SK-N-SH (cell line): ENCODE measurements at places on chromosomes 5 and 9.

DNA sequence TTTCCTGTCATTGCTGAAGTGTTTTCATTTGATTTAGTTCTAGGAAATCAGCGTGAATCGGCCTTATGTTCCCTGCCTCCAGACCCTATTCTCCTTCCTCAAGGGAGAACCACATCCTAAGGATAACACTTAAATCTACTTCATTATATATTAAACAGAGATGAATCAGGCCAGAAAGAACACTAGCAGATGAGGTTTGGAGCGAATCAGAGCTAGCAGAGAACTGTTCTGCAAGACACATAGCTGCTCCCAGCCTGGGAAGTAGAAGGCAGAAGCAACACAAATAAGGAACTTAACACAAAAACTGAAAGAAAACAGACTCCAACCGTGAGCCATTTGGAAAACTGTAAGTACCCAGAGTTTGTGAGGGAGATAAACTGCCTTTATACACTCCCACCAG lies 718.2 kb downstream of the SEMA5A start:
- no peak for DNase-seq

DNA sequence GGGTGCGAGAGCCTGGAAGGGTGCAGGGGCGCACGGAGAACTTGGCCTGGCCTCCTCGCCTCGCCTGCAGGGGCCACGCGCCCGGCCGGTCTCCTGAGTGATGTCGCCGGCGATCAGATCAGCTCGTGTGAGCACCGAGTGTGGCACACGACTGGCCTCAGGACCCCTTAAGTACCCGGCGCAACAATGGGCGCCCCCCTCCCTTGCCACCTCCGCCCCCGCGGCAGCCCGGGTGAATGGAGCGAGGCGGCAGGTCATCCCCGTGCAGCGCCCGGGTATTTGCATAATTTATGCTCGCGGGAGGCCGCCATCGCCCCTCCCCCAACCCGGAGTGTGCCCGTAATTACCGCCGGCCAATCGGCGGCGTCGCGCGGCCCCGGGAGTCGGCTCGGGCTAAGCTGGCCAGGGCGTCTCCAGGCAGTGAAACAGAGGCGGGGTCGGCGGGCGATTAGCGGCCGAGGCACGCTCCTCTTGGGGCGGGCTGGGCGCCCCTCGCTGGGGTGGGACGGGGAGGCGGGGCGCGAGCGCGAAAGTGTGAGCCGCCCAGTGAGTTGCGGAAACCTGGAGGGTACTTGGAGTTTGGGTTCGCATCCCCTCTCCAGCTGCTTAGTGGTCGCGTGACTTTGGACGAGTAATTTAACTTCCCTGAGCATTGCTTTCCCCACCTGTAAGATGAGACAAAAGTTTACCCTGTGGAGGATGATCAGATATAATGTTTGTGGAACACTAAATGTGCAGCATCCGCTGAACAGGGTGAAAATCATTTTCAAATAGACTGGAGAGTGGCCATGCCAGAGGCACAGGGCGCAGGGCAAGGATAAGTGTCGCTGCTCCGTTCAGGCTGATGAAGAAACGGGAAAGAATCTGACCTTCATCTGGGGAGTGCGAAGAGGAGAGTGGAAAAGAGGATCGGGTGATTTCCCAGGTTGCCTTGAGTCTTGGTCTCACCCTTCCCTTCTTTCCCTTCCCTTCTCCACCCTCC lies at the start of gene NEUROG1:
NEUROG1 (minus strand) TSS at position 145 of the 982 bp plus-strand sequence. CDS start 274 bp downstream, outside the sequence.
- peak; percentile 61 for DNase-seq

DNA sequence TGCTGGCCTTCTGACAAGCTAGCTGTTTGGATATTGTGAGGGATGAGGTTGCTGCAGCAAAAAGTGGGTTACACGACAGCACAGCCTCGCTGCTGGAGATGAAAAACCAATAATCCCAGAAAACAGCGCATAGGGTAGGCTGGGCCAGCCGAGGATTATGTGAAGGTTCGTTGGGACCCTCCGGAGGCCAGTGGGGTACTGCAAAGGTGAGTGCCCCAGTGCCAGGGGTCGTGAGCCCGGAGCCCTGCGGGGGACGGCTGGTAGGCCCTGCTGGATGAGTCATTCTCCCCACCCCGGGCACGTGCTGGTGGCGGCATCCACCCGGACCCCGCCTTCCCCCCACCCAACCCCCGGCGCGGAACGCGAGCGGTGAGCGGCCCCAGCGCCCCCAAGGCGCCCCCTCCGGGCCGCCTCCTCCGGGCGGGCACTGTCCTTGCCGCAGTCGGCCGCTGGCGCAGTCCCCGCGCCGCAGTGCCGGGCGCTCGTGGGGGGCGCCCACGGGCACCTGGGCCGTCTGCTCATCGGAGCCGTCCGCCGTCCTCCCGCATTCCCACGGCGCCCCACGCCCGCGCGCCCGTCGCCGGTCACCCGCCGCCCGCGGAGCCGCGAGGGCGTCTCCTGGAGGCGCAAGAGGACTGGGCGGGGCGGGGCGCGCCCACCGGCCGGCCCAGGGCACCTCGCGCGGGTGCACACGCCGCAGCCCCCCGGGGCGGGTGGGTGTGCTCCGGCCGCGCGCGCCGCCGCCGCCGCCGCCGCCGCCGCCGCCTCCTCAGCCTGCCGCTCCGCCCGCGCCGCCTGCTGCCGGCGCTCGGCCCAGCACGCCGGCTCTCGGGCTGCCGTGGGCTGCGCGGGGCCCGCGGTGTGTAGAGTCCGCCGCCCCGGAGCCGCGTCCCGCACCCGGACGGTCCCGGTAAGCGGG lies at the start of gene PHF24:
PHF24 (plus strand) TSS at position 794 of the 919 bp plus-strand sequence. CDS start 13,014 bp downstream, outside the sequence.
- DNase-seq = peak; percentile 86

DNA sequence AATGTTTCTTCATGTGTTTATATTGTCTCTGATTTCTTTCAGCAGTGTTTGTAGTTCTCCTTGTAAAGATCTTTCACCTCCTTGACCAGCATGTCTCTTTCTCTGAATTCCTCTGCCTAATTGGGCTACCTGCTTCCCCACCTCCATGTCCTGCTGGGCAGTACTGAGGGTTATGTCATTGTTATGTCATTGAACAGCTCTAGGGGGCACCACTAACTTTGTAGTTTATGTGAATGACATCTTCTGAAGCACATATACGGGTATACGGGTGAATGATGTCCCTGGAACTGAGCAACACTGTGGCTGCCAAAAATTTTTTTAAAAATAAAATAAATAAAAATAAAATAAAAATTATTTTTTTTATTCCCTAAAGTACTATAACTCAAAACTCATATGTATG lies 16.9 kb upstream of the SNCAIP start:
- DNase-seq = peak; percentile 13

GRCh38 chr9:11045589-11045988 lies 432.8 kb upstream of the PTPRD start:
- DNase-seq = no peak

DNA sequence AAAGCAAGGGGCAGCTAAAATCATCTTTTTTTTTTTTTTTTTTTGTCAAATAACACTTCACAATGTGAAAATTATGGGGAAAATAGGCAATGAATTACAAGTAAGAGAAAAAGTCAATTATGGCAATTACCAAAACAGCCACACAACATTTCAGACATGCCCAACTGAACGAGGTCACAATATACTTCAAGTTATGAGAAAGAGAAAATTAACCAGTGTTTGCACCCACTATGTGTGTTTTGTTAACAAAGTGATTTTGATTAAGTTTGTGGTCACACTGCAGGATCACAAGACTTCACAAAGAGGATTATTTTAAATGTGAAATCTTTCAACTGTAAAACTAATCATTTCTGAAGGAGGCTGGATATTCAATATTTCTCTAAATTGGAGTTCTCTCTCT lies 1032.8 kb upstream of the DMAC1 start:
- DNase-seq = no peak

DNA sequence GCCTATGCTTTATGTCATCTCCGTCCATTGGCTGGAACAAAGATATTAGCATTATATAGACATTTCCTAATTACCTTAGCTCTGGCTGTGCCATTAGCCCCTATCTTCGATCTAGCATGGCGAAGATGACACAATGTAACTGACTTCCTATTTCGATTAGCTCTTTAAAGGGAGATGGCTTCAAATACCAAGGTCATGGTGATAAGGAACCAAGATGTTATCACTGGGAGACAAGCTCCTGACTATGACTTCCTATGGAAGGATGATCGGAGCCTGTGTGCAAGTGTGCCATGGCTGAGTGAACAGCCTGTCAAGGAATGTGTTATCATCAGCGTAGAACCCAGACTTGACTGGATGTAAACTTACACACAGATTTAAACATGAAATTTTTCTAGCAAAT lies 602.1 kb downstream of the PSAT1 start:
- DNase-seq = peak; percentile 25

- no peak for DNase-seq
Observed at GRCh38 chr5:132493821-132494220, 3.2 kb upstream of the IRF1 start.

DNA sequence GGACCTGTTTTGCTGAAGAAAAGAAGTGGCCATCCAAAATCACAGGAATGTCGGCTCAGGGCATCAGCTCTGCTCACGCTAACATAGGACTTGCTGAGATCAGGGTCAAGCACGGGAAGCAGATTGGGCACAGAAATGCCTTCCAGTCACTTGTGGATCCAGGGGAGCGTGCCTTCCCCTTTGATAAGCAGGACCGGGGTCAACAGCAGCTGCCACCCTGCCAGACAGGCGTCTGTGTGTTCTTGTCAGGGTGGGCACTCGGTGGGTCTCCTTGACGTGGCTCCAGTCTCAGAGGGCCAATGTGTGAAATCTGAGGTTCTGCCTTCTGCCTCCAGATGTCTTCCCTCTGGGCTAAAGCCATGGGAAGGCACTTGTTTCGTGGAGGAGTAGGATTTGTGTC lies 313.7 kb upstream of the IRX4 start:
- no peak for DNase-seq

GRCh38 chr9:17116400-17116837 lies 18.4 kb upstream of the CNTLN start:
- peak; percentile 27 for DNase-seq

DNA sequence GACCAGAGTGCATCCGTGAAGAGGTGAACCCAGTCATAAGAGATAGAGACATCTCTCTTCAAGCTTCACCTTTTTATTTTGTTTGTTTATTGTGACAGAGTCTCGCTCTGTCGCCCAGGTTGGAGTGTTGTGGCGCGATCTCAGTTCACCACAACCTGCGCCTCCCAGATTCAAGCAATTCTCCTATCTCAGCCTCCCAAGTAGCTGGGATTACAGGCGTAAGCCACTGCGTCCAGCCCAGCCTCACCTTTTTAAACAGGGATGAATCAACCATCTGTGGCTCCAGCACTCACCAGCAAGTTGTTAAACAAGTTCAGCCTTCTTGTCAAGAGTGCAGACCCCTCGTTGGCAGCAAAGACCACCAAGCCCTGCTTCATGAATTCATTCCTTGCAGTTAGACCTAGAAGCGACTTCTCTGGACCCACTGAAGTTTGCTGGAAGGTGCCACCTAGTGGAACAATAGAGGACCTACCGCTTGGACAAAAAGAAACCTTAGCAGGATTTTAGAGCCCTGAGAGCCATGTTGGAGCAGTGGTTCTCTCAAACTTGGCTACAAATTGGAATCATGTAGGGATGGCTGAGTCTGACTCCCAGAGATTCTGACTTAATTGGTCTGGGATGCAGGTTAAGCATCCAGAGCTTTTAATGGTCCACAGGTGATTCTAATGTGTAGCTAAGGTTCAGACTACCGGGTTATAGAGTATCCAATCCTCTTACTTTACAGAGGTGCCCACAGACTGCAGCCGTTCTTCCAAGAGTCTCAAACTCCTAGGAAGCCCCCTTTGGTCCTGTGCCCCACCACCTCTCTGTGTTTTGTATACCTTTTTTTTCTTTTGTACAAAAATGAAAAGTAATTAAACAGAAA lies 10.5 kb upstream of the GALNT10 start:
- DNase-seq = peak; percentile 64
